G401 (cell line): ENCODE measurements at places on chromosomes 1 and 21. TPM values are rescaled to one million over a fixed set of nuclear protein-coding genes. Genes with fewer than 3 reads are reported as not detected.

The CYP4A22 gene
- total RNA-seq = not detected in 2 replicates

The PLD5 gene
- total RNA-seq = 0.20 TPM in 1 of 2 replicates, not detected in the other

DNA sequence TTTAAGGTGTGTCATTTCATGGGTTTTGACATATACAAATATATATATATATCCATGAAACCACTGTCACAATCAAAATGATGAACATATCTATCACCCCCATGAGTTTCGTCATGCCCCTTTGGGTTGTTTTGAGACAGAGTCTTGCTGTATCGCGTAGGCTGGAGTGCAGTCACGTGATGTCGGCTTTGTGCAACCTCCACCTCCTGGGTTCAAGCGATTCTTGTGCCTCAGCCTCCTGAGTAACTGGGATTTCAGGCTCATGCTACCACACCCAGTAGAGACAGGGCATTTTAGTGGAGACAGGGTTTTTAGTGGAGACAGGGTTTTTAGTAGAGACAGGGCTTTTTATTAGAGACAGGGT, 8.0 kb downstream of the HJV start:
- DNase-seq = no peak

DNA sequence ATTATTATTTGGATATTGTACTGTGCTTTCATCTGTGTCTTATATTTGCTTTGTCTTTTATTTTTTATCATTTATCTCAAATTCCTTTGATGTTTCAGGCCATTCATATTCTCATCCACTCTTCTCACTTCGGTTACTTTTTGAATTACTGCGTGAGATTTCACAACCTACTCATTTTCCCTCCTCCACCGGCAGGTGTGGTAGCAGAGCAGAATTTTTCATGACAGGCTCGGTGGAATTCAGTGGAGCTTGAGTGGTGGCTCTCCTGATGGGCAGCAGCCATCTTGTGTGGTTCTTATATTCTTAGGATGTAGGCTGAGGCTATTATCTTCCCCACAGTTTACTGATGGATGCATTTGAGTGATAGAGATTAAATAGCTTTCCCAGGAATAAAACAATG, 92.3 kb upstream of the IVNS1ABP start:
- no peak for DNase-seq

The KIF14 gene
- total RNA-seq = 12.4 and 17.8 TPM in 2 replicates

The S100A7A gene
- not detected in 2 replicates for total RNA-seq

The PLA2G2C gene
- not detected in 2 replicates for total RNA-seq

The LMNA gene
- 314 and 341 TPM in 2 replicates for total RNA-seq

The CLCA4 gene
- not detected in 2 replicates for total RNA-seq

- no peak for DNase-seq
These were observed 117.6 kb downstream of the PTGER3 start for GRCh38 chr1:70930062-70930461.

The CD1E gene
- total RNA-seq = not detected in 2 replicates

- peak; percentile 73 for DNase-seq
These were observed 56.3 kb downstream of the SMYD3 start for GRCh38 chr1:246450611-246451251.
